Amygdala (tissue), 56 donors: ENCODE measurements at places on chromosomes 1 and 21.

DNA sequence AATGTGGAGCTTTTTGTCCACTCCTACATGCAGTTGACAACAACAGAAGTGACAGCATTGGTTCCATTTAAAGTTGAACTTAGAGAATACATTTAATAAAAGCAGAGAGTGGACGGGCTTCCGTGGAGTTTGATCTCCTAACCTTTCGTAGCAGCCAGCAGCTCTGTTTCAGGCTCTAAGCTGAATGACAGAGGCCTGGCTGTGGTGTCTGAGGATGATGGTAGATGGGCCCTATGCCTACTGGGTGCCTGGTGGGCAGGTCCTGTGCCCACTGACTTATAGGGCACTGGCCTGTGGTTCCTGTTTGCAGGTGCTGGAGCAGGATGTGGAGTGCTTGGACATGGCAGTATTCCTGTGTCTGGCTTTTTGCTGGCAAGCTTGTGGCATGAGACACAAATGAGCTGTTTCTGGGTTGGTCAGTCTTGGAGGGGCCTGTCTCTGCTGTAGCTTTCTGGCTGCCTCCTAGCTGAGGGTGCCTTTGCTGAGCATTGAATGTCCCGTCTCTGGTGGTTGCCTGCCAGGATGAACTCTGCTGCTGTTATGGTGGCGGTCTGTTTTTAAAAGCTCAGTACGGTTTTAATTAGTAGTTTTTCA, 54.6 kb downstream of the PRDM2 start:
- no peak for DNase-seq

- no peak for DNase-seq
These were observed 259.8 kb upstream of the CAMK1G start for GRCh38 chr1:209323743-209324142.

- DNase-seq: no peak
These were observed 1325.8 kb upstream of the PRMT6 start for GRCh38 chr1:105730701-105731100.

GRCh38 chr1:222443566-222443965, 104.3 kb downstream of the HHIPL2 start:
- no peak for DNase-seq

- DNase-seq: no peak
These were observed 2.1 kb downstream of the CLCA1 start for GRCh38 chr1:86470859-86471258.
